G401 (cell line): ENCODE measurements at places on chromosomes 3 and 15. TPM values are rescaled to one million over a fixed set of nuclear protein-coding genes. Genes with fewer than 3 reads are reported as not detected.
A peak's percentile ranks its signal among the peaks of the same experiment; 100 is the strongest.

DNA sequence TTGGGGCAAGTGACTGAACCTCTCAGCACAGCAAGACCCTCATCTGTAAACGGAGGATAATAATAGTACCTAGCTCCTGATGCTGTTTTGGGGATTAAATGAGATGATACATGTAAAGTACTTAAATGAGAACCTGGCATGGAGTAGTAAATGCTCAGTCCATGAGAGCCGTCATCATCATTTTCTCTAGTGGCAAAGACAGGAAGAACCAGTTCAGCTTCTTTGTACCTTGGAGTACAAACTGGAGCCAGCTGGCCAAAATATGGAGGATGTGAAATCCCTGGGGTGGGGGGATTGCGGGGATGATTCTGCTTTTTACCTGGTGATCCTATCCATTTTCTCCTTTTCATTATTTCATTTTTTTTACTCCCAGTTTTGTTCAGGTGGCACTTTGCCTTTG lies 204.2 kb upstream of the LRRN1 start:
- DNase-seq: no peak

GRCh38 chr3:156522673-156523072 lies 32.2 kb downstream of the SSR3 start:
- no peak for DNase-seq

GRCh38 chr3:139715743-139716360 lies 38.1 kb upstream of the NMNAT3 start:
- DNase-seq: no peak

GRCh38 chr3:37540786-37541185 lies 320.9 kb upstream of the CTDSPL start:
- peak; percentile 99 for DNase-seq

GRCh38 chr3:100033184-100033583 lies 81.1 kb downstream of the FILIP1L start:
- no peak for DNase-seq

Gene CAV3
- total RNA-seq: not detected in 2 replicates
